Activated effector memory CD4-positive, alpha-beta T cell treated with anti-CD3 and anti-CD28 coated beads, Interleukin-2, amount 50 U/mL, for 16 hours (primary cell): ENCODE measurements at places on chromosomes 3 and 15.
A peak's percentile ranks its signal among the peaks of the same experiment; 100 is the strongest.

GRCh38 chr3:61530355-61530754 is 31.0 kb upstream of the PTPRG start:
- DNase-seq, result no peak

DNA sequence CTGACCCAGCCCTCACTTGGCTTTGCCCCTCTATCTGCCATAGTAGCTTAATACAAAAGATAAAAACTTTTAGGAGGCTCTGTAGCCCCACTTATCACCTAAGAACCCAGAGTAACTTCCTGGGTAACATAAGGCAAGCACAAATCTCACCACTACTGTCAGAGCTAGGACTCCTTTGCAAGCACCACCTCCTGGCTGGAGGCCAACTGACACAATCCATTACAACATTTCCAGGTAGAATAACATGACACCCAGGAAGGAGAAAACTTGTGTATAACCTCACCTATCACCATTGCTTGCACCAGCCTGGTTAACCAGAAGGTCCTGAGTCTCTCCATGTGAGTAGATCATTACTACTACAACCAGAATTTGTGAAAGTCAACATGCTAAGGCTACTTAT is 230.0 kb downstream of the TUSC7 start:
- no peak for DNase-seq

- no peak for DNase-seq
These were observed 86.5 kb downstream of the FRMD4B start for GRCh38 chr3:69299344-69299743.

DNA sequence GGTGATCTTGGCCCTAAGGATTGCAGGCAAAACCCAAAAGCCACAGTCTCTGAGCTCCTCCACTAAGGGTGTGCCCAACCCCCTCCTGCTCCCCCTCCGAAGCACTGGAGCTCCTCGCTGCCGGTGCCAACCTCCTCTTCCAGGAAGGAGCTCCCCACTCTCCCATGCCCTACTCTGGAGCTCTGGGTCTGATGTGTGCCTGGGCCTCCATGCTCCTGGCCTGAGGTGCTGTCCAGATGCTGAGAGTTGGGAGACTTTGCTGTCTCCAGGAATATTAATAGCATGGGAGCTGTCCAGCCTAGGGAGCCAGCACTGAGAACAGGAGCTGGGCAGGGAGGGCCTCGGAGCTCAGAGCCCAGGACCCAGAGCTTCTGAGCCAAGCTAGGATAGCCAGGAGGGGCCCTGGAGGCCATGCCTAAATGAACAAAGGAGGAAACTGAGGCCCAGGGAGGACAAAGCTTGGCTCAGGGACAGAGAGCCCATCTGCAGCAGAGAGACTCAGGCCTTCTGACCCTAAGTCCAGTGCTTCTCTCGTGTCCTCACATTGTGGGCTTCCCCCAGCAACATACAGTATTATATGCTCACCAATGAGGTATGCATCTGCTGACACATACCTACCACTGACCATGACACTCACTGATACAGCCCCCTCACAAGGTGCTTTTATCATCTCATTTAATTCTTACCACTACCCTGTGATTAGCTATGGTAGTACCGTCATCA is 36.9 kb upstream of the HERC1 start:
- no peak for DNase-seq

DNA sequence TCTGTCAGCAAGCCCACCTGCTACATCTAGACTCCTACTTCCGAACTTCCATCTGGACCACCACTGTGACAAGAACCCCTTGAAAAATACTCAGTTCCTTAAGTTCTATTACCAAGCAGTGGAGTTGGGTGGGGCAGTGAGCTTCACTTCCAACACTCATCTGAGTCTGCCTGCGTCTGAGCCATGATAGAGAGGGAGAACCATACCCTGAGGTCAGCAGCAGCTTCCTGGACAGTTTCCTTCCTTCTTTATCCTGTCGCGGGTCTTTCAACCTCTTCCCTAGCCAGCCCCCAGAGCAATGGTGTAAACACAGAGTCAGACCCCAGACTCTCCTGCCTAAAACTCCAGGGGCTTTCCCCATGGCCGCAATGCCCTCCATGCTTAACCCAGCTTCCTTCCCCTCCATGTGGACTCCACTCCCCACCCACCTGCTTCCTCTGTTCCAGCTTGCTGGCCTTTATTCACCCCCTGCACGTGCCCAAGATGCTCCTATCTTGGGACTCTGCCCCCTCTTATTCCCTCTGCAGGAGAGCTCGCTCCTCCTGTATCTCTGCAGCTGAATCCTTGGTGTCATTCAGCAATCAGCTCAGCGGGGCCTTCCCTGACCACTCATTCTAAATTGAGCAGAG is 211.2 kb downstream of the SHQ1 start:
- DNase-seq, result no peak

- peak; percentile 77 for DNase-seq
These were observed 43.7 kb upstream of the ATP2C1 start for GRCh38 chr3:130850044-130850797.

- DNase-seq, result no peak
These were observed 684.6 kb upstream of the CCDC54 start for GRCh38 chr3:106692624-106693023.

- DNase-seq, result no peak
These were observed 222.8 kb upstream of the ST8SIA2 start for GRCh38 chr15:92170897-92171296.

DNA sequence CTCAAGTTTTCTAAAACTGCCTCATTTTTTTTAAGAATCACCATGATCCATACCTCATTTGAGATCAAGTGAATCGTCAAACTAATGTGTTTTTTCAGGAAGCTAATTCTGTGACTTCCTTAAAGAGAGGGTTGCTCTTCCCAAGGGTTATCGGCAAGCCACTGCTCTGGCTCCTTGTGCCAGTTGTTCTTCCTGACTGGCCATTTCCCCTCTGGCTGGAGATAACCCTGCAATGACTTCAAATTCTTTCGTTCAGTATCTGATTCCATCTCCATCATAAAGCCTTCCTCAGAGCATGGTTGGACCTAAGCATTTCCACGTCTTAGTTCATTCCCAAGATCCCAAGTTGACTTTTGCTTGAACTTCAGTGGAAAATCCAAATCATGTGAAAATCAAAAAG is 167.1 kb downstream of the MECOM start:
- DNase-seq, result no peak

DNA sequence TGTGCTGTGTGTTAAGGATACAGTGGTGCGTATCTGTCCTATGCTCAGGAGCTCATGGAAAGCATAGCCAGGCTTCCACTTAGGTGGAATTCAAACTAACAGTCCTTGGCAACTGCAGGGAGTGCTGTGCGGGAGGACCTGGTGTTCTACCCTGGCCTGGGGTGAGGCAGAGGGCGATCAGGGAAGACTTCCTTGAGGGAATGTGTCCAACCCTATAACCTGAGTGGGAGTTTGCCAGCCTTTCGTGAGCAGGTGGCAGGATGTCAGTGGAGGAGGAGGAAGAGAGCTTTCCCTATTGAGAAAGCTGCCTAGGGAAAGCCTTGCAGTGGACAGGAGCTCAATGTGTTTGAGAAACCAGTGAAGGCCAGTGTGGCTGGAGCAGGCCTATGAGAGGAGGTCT is 271.1 kb upstream of the C2CD4B start:
- DNase-seq, result no peak

DNA sequence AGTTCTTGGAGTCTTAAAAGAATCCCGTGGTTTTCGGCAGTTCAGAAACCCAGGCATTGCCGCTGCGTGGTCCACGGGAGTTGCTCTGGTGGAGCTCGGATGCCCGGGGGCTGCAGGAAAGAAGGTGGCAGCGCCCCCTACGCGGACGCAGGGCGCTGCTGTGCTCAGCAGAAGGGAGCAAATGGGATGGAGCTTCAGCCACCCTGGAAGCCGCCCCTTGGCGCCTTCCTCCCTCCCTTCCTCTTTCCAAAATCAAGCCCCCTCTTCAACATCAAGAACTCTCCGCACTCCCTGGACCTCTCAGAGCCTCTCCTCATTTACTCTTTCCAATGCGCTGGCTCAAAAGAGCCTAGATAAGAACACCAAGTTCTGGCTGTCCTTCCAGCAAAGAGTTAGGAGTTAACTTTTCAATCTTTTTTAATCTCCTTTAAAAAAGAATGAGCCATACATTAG is 880 bp upstream of the CHRNA7 start:
- DNase-seq, result no peak

DNA sequence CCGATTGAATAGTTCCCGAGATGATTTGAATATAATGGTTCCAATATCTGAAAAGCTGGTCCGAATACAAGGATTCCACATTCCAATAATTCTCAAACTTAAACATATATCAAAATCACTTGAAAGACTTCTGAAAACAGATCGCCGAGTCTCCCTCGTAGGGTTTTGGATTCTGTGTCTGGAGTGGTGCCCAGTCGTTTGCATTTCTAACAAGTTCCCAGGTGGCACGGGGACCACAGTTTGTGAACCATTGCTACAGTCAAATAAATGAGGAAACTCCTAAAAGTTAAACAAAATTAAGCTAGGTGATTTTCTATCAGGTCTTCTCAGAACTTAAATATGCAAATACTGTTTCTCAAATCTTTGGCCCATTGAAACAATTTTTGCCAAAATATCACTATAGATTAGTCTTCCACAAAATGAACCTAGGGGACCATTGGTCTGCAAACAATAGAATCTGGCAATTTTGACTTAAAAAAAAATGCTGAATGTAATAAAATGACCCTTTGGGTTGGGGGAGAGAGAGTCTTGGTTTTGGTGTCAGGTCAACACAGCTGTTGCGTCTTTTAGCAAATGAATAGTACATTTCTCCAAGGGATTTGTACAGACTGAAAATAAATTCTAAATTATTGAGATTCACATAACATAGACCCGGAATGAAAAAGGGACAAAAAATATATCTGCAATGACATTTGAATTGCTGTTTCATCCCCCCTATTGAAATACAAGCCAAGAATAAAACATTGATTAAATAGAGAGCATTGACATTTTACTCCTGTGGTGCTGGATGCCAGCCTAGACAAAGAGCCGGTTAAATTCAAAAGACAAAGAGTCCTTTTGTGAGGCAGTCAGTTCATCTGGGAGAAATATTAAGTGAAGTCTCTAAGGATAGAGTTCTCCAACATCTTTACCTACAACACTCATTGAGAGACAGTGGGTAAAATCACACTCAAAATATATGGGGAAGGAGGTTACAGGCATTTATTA is 175.7 kb upstream of the ADAMTS9 start:
- no peak for DNase-seq

GRCh38 chr3:101861212-101861788 is 12.0 kb downstream of the NFKBIZ start:
- DNase-seq, result no peak

DNA sequence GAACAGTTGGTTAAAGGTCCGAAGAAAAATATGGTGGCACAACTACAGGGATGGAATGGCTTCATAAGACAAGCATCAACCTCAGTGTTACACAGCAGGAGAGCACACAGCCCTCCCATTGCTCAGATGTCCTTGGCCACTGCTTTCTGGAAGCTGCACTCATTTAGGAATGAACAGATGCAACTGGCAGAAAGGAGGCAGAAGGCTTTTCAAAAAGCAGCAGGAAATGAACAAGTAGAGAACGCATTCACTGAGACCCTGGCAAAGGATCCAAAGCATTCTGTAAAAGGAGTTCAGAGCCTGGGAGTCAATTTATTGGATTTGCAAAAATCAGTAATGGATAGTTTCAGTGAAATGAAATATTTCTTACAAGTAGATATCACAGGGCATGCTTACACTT is 101.1 kb downstream of the PDZRN3 start:
- DNase-seq, result no peak

DNA sequence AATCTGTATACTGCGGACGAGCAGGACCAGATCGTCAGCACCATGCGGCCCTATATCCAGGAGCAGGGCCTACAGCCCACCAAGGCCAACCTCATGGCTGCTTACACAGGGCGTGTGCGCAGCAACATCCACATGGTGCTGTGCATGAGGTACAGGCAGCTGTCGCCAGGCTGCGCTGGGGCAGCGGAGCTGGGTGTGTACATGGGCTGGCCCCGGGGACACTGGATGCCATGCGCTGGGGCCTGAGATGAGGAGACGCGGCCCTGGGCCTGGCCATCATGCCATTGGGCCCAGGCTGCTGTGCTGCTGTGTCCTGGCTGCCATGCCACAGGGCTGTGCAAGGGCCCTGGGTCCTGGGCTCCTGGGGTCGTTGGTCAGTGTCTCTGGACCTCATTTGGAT is 61.5 kb downstream of the SEMA3G start:
- DNase-seq, result no peak

DNA sequence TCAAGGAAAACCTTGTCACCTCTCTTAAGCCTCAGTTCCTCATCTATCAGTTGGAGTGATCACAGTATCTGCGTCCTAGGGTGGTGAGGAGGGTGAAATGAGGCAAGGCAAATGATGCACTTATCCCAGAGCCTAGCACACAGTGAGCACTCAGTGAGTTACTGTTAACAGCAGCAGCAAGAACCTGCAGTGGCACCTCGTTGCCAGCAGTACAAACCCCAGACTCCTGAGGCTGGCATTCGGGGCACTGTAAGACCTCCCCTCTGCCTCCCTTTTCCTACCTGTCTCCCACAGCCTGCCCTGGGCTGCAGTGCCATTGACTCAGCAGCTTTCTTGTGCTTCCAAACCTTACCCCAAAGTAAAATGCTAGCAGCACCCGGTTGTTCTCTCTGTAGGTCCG is 82.9 kb upstream of the EIF1B start:
- no peak for DNase-seq

DNA sequence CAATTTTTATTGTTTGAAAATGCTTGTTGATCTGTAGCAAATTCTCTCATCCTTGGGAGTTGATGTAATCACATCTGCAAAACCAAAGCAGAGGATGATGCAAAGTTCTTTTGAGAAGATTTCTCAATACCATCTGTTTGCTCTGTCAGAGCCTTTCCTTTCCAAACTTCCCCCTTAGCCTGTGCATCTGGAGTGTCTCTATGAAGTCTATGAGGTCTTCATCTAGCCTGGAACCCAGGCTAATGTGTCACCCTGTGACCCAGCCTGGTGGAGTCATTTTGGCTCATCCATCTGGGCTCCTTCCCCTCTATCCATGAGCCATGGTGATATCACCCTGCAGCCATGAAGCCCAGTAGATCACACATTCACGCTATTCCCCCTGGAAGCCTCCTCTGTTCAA is 123.2 kb upstream of the SLC7A14 start:
- no peak for DNase-seq
